ENCODE measurements at places on chromosomes 6 and 20.

- DNase-seq = no peak
Measured at GRCh38 chr6:108694816-108695215, 134.1 kb downstream of the FOXO3 start.

DNA sequence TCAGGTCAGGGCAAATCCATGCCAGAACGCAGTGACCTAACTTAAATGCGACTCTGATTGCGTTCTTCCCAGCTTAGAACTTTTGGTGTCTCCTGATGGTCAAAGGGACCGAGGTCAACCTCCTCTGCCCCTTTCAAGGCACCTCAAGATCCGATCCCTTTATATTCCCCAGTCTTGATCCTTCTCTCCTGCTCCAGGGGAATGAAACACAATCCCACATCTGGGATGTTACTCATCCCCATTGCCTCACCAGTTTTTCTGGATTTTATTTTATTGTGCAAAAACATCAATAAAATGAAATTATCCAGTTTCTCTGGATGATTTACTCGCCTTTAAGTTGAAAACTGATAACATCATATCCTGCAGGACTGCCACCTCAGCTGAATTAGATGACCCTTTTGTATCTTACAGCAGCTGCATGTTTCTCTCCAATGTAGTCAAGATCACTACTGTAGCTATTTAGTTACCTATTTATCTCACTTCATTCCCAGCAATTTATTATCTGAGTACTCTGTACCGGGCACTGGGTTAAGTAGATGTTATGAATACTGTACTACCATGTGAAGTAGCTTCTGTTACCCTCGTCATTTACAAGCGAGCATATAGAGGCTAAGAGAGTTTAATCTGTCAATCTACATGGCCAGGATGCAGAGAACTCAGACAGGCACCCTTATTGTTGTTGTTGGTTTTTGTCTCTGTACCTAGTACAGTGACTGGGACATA lies 44.0 kb downstream of the IRAK1BP1 start:
- no peak for DNase-seq

DNA sequence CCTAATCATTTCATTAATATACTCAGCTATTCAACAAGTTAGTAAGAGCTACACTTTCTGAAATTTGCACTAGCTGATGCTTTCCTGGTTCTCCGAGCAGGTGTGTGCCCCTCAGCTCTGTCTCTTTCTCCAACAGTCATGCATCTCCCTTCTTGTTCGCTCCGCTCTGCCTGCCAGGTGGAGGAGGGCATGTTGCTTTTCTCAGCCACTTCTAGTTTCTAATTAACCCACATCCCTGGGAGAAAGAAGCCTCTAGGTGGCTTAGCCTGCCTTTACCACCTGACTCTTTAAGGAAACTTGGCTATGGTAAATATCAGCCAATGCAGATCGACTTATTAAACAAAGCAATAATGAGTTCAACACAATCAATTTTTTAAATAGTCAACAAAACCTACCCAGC lies 34.2 kb downstream of the LRFN2 start:
- no peak for DNase-seq

GRCh38 chr6:87066449-87067333 lies 28.2 kb downstream of the CGA start:
- no peak for DNase-seq

- no peak for DNase-seq
Measured at GRCh38 chr6:41488433-41489119, 57.6 kb upstream of the FOXP4 start.

DNA sequence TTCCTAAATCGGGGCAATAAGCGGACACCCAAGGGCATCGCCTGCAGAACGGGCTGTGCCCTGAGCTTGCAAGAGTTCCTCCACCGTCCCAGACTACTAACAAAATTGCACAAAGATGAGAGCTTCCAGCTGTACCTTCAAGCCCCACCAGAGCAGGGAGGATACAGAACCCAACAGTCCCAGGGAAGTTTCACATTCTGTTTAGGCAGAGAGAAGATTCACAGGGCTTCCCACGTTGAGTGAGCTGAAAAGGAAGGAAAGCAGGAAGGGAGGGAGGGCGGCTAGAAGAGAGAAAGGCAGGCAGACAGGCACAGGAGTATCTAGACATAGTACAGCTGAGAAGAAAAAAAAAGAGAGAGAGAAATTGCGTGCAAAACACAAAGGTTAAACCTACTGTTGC lies 112.6 kb upstream of the AFDN start:
- no peak for DNase-seq

- no peak for DNase-seq
Measured at GRCh38 chr6:132068766-132069165, 117.6 kb upstream of the CCN2 start.

DNA sequence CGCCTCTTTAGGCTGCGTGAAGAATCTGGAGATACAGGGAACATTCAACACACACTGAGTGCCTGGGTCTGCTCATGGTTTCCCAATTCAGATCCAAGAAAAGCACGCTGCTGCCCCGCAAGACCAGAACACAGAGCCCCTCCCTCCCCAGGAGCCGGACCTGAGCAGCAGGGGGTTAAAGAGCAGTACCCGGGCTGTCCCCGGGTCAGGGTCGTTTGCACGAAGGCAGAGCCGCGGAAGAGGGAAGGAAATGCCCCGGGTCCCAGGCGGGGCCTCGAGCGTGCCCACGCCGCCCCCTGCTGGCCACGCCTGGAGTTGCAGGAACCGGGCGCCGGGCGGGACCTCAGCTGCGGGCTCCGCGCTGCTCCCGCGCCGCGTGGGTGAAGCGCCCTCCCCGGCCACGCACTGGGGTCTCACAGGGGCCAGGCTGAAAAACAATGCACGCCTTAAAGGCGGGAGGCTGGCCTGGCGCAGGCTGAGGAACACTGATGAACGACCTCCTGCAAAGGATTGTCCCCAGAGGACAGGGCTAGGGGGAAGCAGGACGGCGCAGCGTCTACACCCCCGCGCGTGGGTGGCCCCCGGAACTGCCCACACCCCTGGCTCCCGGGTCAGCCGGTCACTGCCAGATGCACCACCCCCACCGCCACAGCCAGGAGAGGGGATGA lies 48.9 kb downstream of the ANKRD60 start:
- peak; percentile 56 for DNase-seq

DNA sequence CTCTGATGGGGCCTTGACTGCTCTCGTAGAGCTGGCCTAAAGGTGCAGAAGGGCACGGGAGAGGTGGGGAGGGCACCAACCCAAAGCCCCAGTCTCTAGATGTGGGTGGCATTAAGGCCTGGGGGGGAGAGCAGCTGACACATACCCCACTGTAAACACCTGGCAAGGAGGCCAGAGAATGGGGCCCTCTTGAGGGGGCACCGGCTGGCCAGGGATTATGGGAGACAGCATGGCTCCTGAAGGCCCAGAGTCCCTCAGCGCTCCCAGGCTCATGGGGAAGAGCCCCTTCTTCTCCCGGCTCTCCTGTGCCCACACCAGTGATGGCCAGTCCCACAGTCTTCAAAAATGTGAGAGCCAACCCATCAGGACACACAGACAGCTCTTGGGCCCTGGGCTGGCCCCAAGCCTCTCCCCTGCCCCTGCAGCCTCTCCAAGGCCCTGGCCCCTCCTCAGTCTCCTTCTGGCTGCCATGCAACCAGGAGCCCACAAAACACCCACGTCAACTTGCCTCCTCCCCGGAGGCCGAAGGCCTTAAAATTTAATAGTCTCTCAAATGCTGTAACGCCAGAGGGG lies 58.2 kb upstream of the FOXP4 start:
- no peak for DNase-seq

GRCh38 chr6:111361648-111362047 lies 121.4 kb downstream of the REV3L start:
- DNase-seq = no peak

DNA sequence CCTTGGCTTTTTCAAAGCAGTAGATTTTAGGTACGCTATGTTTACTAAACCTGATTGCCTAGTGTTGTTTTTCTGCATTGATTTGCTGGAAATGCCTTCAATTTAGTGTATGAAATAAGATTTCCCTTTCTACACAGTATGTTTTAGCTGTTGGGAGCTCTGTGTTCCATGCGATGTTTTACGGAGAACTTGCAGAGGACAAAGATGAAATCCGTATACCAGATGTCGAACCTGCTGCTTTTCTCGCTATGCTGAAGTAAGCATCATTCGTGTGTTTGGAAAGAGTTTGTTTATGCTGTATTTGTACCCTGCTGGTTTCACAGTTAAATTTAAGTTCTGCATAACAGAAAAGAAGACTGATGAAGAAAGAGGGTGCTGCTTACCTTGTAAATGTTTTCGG lies 1.9 kb downstream of the BTBD3 start:
- DNase-seq = no peak

- DNase-seq = peak; percentile 16
Measured at GRCh38 chr6:157823528-157824370, 703 bp downstream of the SNX9 start.

DNA sequence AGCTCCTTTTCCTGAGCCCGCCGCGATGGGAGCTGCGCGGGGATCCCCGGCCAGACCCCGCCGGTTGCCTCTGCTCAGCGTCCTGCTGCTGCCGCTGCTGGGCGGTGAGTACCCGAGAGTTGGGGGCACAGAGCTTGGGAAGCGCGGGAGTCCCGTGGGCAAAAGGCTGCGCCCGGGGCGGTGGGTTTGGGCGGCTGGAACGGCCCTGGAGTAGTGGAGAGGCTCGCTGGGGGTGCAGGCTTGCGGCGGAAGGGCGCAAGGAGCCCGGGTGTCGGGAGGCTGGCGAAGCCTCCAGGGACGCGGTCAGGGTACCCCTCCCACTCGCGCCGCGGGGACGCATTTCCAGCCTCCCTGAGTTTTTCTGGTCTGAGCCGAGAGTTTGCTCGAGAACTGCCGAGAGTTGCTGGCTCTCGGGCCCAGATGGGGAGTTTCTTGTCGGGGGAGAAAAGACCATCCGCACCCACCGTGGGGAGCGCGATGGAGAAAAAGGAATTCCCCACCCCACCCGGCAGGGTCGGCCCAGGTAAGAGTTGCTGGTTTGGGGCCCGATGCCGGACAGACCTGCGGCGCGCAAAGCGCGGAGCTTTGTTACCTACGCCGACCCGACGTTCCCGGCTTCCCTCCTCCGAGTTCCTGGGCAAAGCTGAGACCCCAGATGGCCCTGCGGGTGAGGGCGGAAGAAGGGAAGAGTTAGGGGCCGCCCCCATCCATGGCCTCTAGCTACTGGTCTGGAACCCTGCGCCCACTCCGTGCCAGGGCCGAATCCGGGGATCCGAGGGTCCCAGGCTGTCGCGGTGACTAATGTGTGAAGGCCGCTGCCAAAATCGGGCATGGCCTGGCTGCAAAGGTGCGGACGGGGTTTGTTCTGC lies 584 bp downstream of the PTK7 start:
- DNase-seq = no peak

GRCh38 chr20:48349656-48350055 lies 478.1 kb downstream of the PREX1 start:
- DNase-seq = no peak

DNA sequence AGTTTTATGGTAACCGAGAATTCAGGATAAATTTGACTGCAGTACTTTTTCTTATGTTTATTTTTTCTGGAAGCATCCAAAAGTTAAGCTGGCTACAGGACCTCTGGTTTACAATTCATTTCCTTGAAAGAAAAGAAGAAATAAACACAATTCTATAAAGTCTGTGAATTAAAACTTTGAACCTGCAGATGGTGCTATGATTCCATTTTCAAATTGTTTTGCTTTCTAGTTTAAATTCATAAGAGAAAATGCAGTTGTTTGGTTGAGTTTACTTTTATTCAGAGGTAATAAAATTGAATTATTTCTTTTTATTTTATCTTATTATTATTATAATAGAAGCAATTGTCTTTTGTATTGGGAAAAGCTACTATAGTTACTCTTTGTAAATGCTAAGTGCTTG lies 1.8 kb upstream of the VIP start:
- no peak for DNase-seq

DNA sequence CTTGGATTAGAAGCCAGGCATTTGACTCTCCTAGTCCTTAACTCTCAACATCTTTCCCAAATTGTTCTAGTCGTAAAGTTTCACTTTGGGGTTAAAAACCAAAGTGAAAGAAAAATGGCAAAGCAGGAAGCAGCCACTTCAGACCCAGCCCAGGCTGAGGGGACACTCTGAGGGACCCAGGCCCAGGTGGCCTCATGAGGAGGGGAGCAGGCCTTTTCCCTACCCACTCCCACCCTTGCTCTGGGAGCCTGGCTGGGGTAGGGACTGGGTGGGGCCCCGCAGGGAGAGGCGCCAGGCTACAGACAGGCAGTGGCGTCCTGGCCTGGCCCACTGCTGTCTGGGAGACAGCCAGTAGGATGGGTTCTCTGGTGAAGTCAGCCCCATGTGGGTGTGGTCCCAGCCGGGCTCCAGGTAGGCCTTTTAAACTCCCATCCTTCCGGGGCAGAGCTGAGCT lies 68.7 kb upstream of the MYL9 start:
- no peak for DNase-seq

DNA sequence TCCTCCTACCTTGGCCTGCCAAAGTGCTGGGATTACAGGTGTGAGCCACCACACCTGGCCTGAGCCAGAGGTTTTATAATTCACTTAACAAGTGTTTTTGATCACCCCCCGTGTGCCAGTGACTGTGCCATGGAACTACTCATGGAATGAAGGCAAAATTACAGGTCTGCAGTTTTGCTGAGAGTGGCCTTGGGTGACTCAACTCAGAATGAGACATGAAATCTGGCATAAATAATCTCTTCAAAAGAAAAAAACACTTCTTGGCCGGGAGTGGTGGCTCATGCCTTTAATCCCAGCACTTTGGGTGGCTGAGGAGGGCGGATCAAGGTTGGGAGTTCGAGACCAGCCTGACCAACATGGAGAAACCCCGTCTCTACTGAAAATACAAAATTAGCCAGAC lies 166.9 kb upstream of the SALL4 start:
- DNase-seq = no peak

GRCh38 chr6:2770171-2770570 lies 5.0 kb downstream of the WRNIP1 start:
- DNase-seq = no peak

GRCh38 chr6:46199387-46199786 lies 28.6 kb upstream of the ENPP5 start:
- no peak for DNase-seq

DNA sequence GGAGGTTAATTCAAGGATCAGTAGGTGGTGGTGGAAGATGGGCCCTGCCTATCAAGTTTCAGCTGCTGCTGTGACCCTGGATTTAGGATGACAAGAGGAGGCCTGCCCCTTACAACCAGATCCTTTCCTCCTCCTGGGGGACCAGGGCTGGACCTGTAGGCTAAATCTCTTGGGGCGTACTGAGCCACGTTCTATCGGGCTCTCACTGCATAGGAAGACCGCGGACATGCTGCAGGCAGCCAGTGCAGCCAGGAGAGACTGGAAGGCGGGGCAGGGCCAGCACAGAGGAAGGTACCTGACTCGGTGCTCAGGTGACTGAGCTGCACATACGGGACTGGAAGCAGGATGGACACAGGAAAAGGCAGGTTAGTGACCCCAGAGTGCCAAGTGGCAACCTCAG lies 8.5 kb upstream of the SLA2 start:
- DNase-seq = no peak

GRCh38 chr6:154258064-154258757 lies 98.4 kb downstream of the IPCEF1 start:
- no peak for DNase-seq

GRCh38 chr20:53869466-53870258 lies 200.7 kb downstream of the BCAS1 start:
- no peak for DNase-seq

GRCh38 chr20:35840421-35840820 lies 68.6 kb downstream of the PHF20 start:
- DNase-seq = no peak
